Dermis microvascular lymphatic vessel endothelial cell (primary cell): ENCODE measurements at places on chromosomes 16 and 17.

DNA sequence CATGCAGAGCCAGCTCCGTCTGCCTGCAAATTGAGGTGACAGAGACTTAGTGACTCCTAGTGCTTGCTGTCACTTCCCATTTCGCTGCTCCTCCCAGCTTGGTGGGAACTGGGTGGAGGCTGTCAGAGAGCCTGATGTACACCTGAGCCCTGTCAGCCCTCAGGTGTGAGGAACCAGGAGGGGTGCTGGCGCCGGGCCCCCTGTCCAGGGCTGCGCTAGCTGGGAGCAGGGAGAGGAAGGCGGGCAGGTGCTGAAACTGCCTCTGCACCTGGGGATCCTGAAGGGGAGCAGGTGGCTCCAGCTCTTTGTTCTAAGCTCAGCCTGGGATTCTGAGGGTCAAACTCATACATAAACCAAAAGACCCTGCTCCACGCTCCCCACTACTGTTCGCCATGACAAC is 10.8 kb upstream of the WSCD1 start:
- DNase-seq = no peak

DNA sequence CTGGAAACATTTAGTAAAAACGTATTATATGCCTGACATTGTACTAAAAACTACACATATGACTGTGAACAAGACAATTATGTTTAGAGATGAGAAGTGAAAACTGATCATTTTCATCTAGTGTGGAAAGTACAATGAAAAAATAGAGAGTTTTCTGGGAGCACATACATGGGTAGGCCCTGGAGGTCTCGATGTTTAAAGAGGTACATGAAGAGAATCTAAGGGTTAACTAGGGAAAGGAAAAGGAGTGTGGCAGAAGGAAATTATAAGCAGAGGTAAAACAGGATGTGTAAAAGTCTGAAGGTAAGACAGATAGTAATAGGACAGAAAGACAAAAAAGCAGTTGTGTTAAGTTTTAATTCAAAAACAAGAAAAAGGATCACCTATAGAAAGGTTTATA is 113.7 kb downstream of the USP32 start:
- DNase-seq = no peak

DNA sequence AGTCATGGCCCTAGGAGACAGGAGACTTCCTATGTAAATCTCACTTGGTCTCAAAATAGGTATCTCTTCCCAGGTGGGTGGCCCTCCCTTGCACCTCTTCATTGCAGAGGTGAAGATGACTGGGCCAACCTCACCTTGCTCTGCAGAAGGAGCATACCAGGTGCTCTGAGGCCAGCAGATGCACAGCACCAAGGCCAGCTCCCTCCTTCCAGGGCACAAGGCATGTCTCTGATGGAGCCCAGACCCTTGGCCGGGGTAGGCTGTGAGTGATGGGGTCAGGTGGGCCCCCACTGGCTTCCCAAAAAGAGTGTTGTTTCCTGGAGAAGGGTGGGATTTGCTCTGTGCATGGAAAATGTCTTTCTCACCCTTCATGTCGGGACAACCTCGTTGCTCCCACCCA is 12.8 kb downstream of the CACNG5 start:
- DNase-seq = no peak

DNA sequence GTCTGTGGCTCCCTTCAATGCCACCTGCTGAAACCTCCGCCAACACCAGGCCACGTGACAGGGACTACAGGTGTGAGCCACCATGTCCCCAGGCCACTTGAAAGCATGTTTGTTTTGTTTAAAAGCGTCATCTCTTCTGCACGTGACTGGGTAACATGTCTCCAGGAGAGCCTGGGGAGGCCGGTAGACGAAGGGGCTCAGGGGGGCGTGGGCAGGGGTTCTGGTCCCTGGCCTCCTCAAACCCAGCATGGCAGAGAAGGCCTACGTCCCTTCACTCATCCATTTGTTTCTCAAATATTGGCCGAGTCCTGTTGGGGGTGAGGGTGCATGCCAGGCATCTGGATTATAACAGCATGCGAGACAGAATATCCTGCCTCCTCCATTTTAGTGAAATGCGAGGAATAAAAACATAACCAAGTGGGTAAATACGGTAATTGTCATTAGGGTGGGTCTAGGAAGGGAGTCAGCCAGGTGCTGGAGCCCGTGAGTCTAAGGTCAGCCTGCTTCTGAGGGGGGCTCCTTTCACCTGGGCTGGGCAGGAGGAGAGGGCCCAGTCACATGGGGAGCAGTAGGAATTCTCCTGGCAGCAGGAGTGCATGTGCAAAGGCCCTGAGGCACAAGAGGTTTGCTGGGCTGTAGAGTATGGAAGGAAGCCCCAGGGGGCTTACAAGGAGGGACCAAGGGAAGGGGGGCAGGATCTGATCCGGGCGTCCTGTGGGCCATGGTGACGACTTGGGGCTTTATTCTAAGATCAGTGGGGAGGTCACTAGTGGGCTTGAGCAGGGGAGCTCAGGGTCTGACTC is 26.8 kb upstream of the CIBAR2 start:
- no peak for DNase-seq

GRCh38 chr17:11896199-11896598 is 101.1 kb downstream of the ZNF18 start:
- no peak for DNase-seq
